Colonic mucosa (tissue), 4 donors: ENCODE measurements at places on chromosomes 12 and 14.

DNA sequence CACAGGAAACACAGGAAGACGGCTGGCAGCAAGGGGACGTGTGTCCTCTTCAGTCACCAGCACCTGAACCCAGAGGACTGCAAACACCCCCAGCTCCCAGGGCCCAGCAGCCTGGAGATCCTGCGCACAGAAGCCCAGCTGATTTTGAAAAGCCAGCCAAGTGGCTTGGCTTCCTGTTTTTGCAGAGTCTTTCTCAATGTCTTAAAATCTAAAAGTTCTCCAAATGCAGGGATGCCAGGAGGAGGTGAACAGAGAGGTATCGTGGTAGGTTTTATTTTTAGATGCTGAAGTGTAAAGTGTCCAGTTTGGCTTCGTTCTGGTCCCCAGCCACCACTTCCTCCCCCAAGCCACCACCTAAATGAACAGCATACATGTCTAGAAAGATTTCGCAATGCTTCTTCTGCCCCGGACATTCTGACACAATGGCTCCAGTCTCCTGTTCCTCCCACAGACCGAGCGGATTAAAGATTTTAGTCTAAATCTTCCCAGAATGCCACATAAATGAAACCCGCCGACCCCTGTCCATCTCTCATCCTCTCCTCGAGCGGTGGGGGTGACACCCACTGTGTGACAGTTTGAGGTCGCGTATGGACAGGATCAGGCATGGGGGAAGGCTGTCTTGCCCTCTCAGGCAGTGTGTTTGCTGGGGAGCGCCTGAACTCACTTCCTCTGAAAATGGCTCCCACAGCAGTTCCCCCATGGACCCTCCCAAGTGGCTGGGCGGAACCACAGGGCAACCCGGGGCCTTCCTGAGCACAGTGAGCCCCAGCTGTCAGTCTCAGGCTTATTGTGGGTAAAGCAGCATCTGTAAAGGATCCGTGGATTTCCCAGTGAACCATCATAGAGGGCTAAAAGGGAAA is 41.6 kb downstream of the ITPK1 start:
- no peak for DNase-seq

GRCh38 chr12:46938071-46938678 is 112.4 kb upstream of the SLC38A4 start:
- no peak for DNase-seq

- DNase-seq, result no peak
Observed at GRCh38 chr14:96264853-96265252, 8.8 kb downstream of the BDKRB1 start.

GRCh38 chr12:130448044-130448821 is 110.5 kb downstream of the PIWIL1 start:
- no peak for DNase-seq

- DNase-seq, result no peak
Observed at GRCh38 chr14:74964787-74965485, 9.5 kb upstream of the PGF start.

- DNase-seq, result no peak
Observed at GRCh38 chr14:77151245-77151644, 9.7 kb upstream of the ZDHHC22 start.

GRCh38 chr12:10722905-10723746 is at the start of gene YBX3:
YBX3 (minus strand) TSS chr12:10723323; CDS start chr12:10723111, 212 bp downstream.
- DNase-seq, result peak; percentile 92

- DNase-seq, result no peak
Observed at GRCh38 chr14:59296508-59296907, 108.0 kb downstream of the DAAM1 start.

DNA sequence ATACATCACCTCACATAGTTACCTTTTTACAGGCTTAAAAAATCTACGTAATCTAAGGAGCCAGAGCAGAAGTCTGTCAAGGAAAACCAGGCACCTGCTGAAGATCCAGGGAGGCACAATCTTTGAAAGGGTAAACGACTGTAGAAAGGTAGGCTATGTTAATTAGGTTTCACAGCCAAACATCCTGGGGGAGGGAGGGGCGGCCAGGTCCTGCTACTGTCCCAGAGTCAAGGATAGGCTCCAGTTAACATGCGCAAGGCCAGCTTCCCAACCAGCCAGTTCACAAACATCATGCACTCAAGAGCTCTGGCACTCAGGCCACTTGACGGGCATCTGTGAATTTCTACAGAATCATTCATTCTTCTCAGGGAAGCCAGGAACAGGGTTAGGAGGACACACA is 22.9 kb downstream of the NIN start:
- DNase-seq, result no peak

GRCh38 chr14:104240434-104241157 is 102.2 kb downstream of the KIF26A start:
- peak; percentile 80 for DNase-seq

DNA sequence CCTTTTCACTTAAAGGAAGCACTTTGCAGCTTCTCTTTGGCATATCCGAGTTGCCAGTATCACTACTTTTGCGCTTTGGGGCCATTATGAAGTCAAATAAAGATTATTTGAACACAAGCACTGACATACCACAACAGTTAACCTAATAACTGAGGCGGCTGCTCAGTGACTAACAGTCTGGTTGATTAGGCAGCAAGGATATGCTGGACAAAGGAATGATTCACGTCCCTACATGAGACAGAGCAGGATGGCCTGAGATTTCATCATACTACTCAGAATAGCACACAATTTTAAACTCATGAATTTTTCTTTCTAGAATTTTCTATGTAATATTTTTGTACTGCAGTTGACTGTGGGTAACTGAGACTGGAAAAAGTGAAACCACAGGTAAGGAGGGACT is 56.9 kb upstream of the E2F7 start:
- no peak for DNase-seq

- no peak for DNase-seq
Observed at GRCh38 chr14:59295951-59296350, 107.5 kb downstream of the DAAM1 start.

DNA sequence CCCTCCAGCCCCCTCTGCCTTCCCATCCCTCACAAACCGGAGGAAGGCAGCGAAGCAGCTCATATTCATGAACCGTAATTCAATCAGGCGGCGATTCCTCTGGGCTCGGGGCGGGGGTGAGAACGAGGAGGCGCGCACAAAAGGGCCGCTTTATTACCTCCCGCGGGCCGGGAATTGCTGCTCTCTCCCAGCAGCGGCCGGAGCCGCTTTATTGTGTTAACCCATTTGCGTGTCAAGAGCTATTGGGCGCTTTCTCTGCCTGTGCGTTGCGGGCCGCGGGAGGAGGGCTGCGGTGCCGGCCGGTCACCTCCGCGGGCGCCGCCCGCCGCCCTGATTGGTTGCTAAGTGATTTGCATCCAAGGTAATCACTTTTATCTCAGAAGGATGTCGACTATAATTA is 4.8 kb downstream of the FAM222A start:
- no peak for DNase-seq

GRCh38 chr12:8680533-8680932 is 17.3 kb upstream of the RIMKLB start:
- no peak for DNase-seq

DNA sequence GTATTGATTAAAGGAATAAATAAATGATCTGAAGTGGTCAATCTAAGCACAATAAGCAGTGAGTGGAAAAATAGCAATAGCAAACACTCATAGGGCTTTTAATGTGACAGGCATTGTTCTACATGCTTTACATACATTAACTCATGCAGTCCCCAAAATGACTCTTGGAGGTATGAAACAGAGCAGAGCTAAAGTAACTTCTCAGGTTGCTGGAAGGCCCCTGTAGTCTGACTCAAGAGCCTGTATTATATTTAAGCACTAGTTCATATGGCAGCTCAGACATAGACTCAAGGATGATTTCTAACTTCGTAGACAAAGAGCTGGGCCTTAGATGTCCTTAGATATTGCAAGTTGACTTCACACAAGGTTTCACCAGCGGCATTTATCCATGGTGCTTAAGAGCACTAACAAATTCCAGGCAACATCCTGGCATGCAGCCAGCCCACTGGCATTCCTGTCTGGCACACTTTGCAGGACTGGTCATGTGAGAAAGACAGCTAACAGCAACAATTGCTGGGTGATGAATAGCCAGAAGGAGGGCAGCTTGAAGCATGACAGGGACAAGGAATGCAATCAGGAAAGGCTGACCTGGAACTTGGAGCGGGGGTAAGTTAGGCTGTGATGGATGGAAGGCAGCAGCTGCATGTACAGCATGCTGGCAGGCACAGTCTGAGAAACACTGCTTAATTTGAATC is 22.9 kb upstream of the KTN1 start:
- DNase-seq, result peak; percentile 26

DNA sequence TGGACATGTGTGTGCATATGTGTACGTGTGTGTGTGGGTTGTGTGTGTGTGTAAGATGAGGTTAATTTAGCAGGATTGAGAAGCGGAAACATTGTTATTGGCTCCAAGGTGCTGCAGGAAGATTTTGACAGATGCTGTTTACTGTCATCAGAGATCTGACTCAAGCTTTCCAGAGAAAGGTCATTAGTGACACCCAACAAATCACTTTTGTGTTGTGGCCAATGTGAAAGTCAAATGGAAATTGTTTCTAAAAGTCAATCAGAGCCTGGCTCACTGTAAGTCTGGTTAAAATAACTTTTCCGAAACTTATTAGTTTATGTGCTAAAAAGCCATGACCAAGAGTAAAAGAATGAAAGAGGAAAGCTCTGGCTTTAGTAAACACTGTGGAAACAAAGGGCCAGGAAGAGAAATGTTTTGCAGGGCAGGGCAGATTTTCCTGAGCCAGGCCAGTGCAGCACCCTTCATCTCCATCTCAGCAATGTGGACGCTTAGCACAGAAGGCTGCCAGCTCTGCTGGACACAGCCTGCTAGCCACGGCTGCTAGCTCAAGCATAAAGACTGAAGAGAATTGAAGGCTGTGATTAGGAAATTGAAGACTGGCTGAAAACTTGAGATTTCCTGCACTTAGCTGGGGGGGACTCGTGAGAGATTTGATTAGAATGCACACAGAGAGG is 235.8 kb downstream of the NEDD1 start:
- DNase-seq, result no peak

DNA sequence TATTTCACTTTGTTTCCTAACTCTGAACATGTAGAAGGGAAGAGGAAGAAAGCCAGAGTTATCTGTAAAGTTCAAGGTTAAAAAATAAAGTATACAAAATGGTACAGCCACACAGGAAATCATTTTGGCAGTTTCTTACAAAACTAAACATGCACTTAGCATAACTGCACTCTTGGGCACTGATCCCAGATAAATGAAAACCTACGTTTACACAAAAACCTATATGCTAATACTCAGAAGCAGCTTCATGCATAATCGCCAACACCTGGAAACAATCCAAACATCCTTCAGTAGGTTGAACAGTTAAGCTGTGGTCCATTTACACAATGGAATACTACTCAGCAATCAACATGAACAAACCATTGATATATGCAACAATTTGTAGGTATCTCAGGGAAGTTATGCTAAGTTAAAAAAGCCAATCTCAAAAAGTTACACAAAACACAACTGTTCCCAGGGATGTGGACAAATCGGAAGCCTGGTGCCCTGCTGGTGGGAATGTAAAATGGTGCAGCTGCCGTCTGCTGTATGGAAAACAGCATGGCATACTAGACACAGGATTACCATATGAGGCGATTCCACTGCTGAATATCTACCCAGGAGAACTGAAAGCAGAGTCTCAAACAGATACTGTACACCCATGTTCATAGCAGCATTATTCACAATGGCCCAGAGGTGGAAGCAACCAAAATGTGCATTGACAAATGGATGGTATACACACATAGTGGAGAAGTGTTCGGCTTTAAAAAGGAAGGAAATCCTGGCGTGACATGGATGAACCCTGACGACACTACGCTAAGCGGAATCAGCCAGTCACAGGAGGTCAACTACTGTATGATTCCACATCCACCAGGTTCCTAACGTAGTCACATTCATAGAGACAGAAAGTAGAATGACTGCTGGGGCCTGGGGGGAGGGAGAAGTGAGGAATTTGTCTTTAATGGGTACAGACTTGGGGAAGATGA is 37.7 kb downstream of the NRDE2 start:
- no peak for DNase-seq

GRCh38 chr12:122458105-122459035 is 35.9 kb upstream of the CLIP1 start:
- no peak for DNase-seq

- DNase-seq, result no peak
Observed at GRCh38 chr14:101604228-101604934, 43.1 kb downstream of the DIO3 start.

GRCh38 chr14:97523936-97524335 is 726.8 kb downstream of the VRK1 start:
- DNase-seq, result no peak

DNA sequence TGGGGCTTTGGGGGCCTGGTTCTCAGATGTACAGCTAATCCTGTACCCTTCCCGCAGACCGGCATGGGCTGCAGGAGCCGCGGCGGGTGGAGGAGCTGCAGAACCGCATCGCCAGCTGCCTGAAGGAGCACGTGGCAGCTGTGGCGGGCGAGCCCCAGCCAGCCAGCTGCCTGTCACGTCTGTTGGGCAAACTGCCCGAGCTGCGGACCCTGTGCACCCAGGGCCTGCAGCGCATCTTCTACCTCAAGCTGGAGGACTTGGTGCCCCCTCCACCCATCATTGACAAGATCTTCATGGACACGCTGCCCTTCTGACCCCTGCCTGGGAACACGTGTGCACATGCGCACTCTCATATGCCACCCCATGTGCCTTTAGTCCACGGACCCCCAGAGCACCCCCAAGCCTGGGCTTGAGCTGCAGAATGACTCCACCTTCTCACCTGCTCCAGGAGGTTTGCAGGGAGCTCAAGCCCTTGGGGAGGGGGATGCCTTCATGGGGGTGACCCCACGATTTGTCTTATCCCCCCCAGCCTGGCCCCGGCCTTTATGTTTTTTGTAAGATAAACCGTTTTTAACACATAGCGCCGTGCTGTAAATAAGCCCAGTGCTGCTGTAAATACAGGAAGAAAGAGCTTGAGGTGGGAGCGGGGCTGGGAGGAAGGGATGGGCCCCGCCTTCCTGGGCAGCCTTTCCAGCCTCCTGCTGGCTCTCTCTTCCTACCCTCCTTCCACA is 7.6 kb downstream of the NR4A1 start:
- DNase-seq, result no peak

- DNase-seq, result peak; percentile 22
Observed at GRCh38 chr12:10186299-10186698, 7.5 kb downstream of the TMEM52B start.

- DNase-seq, result peak; percentile 45
Observed at GRCh38 chr12:124862768-124863415, 772 bp downstream of the SCARB1 start.

DNA sequence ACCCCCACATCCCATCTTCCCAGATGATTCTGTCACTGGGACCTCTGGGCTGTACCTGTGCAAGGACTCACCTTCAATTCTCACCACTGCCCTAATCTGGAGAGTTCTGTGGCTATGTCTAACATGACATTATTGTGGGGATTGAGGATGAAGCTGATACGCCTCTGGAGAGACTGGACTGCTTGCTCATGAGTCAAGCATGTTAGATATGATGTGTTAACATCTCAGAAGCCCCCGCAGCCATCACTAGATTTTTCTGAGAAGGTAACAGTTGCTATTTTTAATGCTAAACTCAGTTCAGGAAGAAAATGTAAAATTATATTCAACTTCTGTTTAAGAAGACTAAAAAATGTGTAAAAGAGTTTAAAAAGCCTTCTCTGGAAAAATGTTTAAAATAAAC is 25.7 kb downstream of the JKAMP start:
- DNase-seq, result no peak
